PC-3 (cell line): ENCODE measurements at places on chromosomes 12 and 14. TPM values are rescaled to one million over a fixed set of nuclear protein-coding genes. Genes with fewer than 3 reads are reported as not detected.

The GALNT9 gene
- 0.44 TPM in 1 of 2 replicates, not detected in the other for total RNA-seq

The GPRC5D gene
- total RNA-seq: not detected in 2 replicates

The ERP27 gene
- not detected in 2 replicates for total RNA-seq

- peak; percentile 16 for DNase-seq
Measured at GRCh38 chr14:23005451-23006187, 4.3 kb downstream of the C14orf93 start.

GRCh38 chr12:46209170-46209569 lies 59.7 kb downstream of the SLC38A1 start:
- DNase-seq: peak; percentile 80

GRCh38 chr12:132736913-132737312 lies 24.7 kb downstream of the ANKLE2 start:
- no peak for DNase-seq

- DNase-seq: no peak
Measured at GRCh38 chr12:54932038-54932437, 52.5 kb downstream of the TESPA1 start.

The PLEK2 gene
- total RNA-seq: 48.0 and 57.2 TPM in 2 replicates

DNA sequence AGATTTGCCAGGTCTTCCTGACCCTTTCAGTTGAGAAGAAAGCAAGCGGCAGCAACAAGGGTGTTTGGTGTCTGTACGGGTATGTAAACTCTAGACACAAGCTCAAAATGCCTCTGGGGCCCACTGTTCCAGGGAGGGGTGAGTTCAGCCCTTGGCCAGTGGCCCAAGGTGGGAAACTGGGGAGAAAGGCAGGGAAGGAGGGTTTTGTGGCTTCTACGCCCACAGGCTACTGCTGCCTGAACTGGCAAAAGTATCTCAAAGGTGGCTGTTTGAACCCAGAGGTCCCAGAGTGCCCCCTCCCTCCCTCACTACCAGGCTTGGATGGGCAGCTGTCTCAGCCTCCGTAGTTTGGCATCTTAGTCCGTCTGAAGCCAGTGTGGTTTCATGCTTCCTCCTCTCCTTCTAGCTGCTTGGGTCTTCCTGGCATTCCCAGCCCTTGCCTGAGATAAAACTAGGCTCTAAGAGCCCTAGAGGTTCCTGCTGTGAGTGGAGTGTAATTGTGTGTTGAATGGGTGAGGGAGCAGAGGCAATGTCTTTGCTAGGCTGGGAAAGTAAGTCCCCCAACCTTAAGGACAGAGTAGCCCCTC lies 5.5 kb downstream of the HOXC5 start:
- DNase-seq: no peak

- peak; percentile 66 for DNase-seq
Measured at GRCh38 chr12:94762259-94762942, 112.0 kb upstream of the TMCC3 start.

- no peak for DNase-seq
Measured at GRCh38 chr12:28974166-28974565, 174.9 kb upstream of the FAR2 start.

GRCh38 chr14:58646479-58646878 lies 8.7 kb downstream of the DACT1 start:
- no peak for DNase-seq

DNA sequence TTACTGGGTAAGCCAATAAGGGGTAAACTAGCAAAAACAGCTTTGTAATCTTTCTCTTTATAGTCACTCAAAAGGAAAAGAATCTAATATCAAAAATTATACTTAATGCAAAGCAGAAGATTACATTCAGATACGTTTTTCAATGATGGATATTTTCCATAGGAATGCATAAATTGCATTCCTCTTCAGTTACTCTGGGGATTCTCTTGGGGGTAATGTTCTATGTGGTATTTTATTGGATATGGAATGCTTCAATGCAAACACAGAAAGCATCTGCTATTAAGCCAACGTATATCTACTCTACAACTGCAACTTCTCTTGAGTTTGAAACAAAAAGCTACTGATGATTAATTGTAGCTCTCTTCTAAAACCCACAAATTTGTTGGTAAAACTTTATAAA lies 106.0 kb downstream of the SLC41A2 start:
- no peak for DNase-seq

- no peak for DNase-seq
Measured at GRCh38 chr12:85759091-85759490, 77.1 kb downstream of the RASSF9 start.

DNA sequence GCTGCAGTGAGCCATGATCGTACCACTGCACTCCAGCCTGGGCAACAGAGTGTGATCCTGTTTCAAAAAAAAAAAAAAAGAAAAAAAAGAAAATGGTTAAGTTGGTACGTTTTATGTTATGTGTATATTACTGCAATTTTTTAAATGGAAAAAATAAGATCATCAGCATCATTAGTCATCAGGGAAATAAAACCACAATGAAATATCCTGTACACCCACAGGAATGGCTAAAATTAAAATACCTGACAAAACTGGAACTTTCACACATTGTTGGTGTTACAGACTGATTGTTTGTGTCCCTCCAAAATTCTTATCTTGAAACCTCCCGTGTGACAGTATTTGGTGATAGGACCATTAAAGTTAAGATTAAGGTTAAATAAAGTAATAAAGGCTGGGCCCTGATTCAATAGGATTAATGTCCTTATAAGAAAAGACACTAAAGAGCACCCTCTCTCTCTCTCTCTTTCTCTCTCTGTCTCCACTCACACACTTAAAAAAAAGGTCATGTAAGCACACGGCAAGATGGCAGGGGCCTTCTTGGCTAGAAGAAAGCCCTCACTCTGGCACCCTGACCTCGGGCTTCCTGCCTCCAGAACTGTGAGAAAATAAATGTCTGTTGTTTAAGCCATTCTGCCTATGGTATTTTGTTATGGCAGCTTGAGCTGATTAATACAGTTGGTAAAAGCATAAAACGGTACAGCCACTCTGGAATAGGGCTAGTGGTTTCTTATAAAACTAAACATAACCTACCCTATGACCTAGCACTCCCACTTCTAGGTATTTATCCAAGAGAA lies 48.3 kb upstream of the ZFP36L1 start:
- DNase-seq: peak; percentile 32

The TRHDE gene
- total RNA-seq: 16.5 and 17.7 TPM in 2 replicates

The JPH4 gene
- total RNA-seq: not detected in 2 replicates

The SPRYD4 gene
- total RNA-seq: 3.4 and 3.7 TPM in 2 replicates

GRCh38 chr14:88128816-88129215 lies 123.9 kb downstream of the GPR65 start:
- DNase-seq: peak; percentile 19

- peak; percentile 31 for DNase-seq
Measured at GRCh38 chr12:65122703-65123102, 1.6 kb upstream of the WIF1 start.

- no peak for DNase-seq
Measured at GRCh38 chr12:70321191-70321590, 44.9 kb upstream of the KCNMB4 start.

- peak; percentile 46 for DNase-seq
Measured at GRCh38 chr12:99960311-99960710, 24.4 kb downstream of the ANKS1B start.

DNA sequence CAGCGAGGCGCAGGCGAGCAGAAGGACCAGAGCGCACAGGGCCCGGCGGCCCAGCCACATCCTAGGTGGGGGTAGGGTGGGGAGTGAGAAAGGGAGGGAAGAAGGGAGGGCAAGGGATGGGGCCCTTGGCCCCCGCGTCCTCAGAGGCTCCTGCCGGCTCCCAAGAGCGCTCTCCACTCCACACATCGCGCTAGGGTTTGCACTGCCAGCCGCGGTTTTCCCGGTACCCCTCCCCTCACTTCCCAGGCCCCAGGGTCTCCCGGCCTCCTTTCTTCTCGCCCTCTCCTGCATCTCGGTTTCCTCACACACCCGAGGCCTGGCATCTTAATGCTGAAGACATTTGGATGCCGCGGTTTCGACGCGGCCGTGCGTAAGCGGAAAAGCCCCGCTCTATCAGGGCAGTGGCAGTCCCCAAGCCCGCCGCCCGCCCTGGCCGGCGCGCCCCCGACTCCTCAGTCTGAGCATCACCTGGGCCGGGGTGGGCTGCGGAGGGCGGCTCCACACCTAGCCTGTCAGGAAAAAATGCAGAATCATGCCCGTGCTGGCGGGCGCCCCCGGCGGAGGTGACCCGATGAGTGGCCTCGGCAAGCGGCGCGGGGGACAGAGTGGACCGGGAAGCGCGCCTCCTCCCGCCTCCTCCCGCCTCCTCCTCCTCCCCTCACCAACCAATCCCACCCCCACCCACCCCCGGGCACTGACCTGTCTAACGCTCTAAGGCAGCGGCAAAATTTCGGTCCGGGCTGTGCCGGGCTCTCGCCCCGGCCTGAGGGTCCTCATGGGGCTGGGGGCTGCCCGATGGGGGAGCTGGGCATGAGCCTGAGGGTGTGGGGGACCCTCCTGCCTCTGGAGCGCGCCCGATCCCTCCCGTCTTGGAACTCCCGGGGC lies 686 bp downstream of the B4GALNT1 start:
- DNase-seq: peak; percentile 25

DNA sequence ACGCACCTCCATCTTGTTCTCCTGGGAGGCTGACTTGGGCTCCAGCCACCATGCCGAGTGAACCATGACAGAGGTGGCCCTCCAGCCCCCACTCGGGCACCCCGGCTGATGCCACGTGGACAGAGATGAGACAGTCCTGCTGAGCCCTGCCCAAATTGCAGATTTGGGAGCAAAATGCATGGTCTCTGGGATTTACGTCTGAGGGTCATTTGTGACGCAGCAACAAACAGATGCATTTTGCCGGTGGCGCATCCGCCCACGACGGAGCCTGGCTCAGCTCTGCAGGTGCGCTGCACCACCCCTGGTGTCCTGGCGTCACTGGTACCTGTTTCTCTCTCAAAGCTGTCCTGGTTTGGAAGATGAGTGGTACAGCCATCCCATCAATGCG lies 31.1 kb upstream of the INF2 start:
- DNase-seq: no peak

- peak; percentile 65 for DNase-seq
Measured at GRCh38 chr14:22836301-22837113, at the start of gene MMP14. Gene MMP14 (plus strand): TSS chr14:22836585. CDS start chr14:22836818, 233 bp downstream.

The MDGA2 gene
- 0.04 and 0.17 TPM in 2 replicates for total RNA-seq

DNA sequence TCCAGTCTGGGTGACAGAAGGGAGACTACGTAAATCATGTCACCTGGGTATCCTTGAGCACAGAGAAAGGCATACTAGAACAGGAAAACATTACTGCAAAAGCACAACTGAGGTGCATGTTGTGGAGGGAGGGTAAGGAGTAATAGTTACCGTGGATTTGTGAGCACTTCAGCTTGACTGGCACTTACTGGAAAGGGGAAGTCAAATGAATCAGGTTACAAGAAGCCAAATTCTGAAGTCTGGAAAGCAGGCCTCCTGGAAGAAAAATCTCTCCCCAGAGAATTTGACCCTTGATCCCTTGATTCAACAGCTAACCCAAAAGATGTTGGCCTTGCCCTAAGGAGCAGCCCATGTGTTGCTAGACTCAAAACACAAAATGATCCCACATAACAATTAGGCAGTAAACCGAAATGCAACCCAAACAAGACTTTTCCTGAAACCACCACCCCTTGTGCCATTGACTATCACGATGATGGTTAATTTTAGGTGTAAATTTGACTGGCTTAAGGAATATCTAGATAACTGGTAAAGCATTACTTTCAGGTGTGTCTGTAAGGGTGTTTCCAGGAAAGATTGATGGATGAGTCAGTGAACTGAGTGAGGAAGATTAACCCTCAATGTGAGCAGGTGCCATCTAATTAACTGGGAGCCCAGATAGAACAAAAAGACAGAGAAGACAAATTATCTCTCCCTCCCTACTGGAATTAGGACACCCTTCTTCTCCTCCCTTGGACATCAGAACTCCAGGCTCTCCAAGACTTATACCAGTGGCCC lies 108.8 kb downstream of the SLC25A21 start:
- no peak for DNase-seq

The APOF gene
- not detected in 2 replicates for total RNA-seq

GRCh38 chr12:47763481-47764346 lies 5.0 kb upstream of the RAPGEF3 start:
- DNase-seq: no peak

The EFS gene
- total RNA-seq: 0.23 and 0.36 TPM in 2 replicates
